ENCODE measurements at places on chromosomes 1 and 21.

GRCh38 chr1:119771770-119772169 is 3.1 kb upstream of the HMGCS2 start:
- no peak for DNase-seq

- DNase-seq: no peak
Observed at GRCh38 chr1:235624721-235625333, 24.8 kb downstream of the GNG4 start.

DNA sequence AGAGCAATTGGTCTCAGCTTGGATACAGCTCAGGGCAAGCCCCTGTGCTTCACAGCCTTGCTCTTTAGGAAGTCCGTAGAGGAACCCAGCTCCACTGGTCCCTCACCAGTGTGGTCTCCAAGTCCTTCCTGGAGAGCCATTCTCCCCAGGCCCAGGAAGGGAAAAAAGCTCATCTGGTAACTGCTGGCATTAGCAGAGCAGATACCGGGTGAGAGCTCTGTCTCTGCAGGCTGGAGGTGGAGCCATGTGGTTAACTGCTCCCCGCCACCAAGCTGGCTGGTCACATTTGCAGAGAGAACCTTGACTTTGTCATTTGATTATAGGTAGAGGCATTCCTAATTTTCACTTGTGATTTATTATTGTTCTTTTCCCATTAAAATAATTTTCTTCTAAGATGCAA is 169.6 kb downstream of the ROR1 start:
- no peak for DNase-seq

DNA sequence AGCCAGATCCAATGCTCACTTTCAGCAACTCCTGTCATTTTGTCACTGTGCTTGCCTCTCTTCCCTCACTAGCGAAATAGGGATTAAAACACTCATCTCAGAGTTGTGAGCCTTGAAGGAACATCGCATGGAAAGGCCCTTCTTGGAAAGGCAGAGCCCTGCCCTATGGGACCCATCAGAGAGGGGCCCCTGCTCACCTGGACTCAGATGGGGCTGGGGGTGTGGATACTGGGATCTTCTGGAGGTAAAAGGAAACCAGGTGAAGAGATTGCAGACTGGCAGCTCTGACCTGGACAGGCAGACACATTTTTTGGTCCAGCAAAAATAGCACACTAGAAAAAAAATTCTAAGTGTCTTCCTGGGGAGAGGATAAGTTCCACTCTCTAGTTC is 54.2 kb upstream of the EPS8L3 start:
- no peak for DNase-seq

GRCh38 chr21:21097466-21097865 is 99.3 kb downstream of the NCAM2 start:
- no peak for DNase-seq

GRCh38 chr1:214989341-214989740 is 93.2 kb upstream of the KCNK2 start:
- no peak for DNase-seq
